KBM-7 (cell line): ENCODE measurements at places on chromosomes 4 and X.
A peak's percentile ranks its signal among the peaks of the same experiment; 100 is the strongest.

DNA sequence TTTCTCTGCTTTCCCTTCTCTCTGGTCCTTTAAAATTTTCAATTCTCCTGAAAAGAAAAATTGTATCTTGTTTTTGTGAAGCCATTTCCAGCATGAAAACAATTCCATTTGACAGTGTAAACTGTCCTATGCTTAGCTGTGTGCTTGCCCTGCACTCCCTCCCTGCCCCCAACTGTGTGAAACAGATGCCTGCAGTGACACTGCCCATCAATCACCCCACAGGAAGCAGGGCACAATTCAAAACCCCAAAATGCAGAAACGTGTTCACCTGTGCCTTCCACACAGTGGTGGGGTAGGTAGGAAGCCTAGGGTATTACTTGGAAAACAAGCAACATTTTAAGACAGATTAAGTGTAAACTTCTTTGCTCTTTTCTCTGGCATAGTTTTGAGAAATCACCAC is 6.2 kb upstream of the FHDC1 start:
- DNase-seq = no peak

GRCh38 chrX:14798805-14799397 is 74.0 kb downstream of the FANCB start:
- DNase-seq = no peak

- no peak for DNase-seq
These were observed 27.1 kb upstream of the IL15 start for GRCh38 chr4:141609243-141609642.

- peak; percentile 56 for DNase-seq
These were observed 25.9 kb downstream of the SMIM31 start for GRCh38 chr4:164779811-164780216.

- no peak for DNase-seq
These were observed 1.9 kb downstream of the OCIAD2 start for GRCh38 chr4:48904541-48905142.

DNA sequence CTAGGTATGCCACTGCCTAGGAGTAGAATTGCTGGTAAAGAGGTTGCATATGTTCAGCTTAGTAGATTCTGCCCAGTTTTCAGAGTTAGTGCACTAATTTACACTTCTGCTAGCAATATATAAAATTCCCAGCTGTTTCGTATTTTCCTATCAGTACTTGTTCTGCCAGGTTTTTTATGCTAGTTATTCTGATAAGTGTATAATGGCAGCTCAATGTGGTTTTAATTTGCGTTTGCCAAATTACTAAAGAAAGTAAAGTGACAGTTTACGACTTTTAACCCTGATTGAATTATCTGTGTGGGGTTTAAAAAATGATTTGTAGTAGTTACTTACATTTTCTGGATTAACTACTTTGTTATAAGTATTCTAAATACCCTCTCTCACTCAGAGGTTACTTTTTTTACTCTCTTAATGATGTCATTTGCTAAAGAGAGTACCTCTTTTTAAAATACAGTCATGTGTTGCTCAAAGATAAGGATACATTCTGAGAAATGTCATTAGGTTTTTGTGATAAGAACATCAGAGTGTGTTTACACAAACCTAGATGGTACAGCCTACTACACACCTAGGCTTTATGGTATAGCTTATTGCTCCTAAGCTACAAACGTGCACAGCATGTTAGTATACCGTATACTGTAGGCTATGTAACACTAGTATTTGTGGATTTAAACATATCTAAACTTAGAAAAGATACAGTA is 363.2 kb downstream of the IL15 start:
- no peak for DNase-seq
